ENCODE measurements at places on chromosomes 11 and 22. TPM values are rescaled to one million over a fixed set of nuclear protein-coding genes. Genes with fewer than 3 reads are reported as not detected.

DNA sequence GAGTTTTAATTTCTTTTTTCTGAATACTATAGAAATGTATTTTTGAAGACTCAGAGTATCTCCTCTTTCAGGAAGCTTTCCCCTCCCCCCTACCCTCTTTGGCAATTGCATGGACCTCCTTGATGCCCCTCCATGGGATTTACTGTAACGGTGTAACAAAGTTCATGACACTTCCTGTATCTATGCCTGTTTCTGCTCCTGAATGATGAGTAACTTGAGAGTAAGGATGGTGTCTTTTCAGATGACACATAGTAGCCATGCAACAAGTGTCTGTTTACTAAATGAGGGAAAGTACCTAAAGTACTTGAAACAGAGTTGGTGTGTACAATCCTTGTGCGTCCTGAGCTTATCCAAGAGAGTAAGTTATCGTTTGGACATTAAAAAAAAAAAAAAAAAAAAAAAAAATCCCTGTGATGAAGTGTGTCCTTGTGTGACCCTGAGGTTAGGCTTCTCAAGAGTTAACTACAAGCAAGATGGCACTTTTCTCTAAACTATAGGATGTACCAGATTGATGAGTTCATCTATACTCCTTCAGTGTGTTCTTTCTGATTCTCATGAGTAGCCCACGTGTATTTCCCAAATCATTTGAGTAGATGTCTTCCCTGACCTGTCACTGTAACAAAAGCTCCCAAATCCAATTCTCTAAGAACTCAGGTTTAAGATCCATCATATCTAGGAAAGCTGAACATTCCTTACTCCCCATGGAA lies 7.4 kb downstream of the ETS1 start:
- peaks cover 18% of the 10 kb centered on the region for H3K4me1 ChIP-seq
- H3K27me3 ChIP-seq: peaks cover 18% of the 10 kb centered on the region
- no peak overlapping the region for H3K27ac ChIP-seq
- DNase-seq: no peak
- H3K36me3 ChIP-seq: no peaks in the 10 kb centered on the region

Gene KDELR3
- total RNA-seq: 4.6 TPM

Gene SLC37A2
- 3.3 TPM for total RNA-seq

DNA sequence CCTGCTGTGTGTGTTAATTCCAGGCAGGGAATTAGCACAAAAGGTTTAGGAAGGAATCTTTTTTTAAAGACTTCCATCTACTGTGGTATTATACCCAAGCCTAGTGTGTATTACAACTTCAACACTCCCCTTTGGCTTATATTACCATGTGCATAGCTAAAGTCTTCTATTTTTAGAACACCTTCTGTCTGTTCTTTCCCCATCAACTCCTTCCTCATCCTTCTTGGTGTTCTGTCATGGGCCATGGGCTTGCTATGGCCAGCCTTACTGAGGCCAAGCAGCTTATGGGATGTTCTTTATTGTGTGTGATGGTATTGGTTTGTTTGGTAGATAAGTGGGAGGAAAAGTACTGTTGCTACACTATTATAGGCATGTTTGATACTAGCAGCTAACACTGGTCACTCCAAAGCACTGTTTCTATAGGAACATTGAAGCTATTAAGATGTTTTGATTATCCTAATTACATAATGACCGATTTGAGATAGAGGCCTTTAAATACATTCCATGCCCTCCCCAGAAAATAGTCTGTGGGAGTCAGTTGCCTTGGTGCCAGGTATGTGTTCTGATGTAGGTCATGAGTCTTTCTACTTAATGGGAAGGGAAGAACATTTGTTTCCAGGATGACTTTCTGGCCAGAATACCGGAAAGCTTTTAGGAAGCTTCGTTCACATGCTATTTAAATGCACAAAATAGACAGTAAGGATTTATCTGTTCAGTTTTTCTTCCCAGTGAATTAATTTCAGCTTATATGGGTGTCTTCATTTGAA lies 16.5 kb downstream of the MCAM start:
- DNase-seq: no peak
- H3K27me3 ChIP-seq: no peaks in the 10 kb centered on the region
- no peak overlapping the region for H3K27ac ChIP-seq
- no peak overlapping the region for H3K4me3 ChIP-seq
- no peaks in the 10 kb centered on the region for H3K4me1 ChIP-seq
- H3K36me3 ChIP-seq: no peaks in the 10 kb centered on the region

GRCh38 chr22:31040542-31041398 lies 40.3 kb upstream of the SMTN start:
- H3K36me3 ChIP-seq: no peaks in the 10 kb centered on the region
- no peak for DNase-seq
- H3K4me3 ChIP-seq: no peak overlapping the region
- no peaks in the 10 kb centered on the region for H3K27me3 ChIP-seq

- no peaks in the 10 kb centered on the region for H3K27me3 ChIP-seq
- H3K27ac ChIP-seq: no peak overlapping the region
- no peak for DNase-seq
- no peaks in the 10 kb centered on the region for H3K4me1 ChIP-seq
- H3K36me3 ChIP-seq: no peaks in the 10 kb centered on the region
These were observed 1488.4 kb upstream of the TENM4 start for GRCh38 chr11:80929031-80929805.

- DNase-seq: no peak
- H3K4me1 ChIP-seq: peaks cover 10% of the 10 kb centered on the region
- no peak overlapping the region for H3K27ac ChIP-seq
- no peak overlapping the region for H3K4me3 ChIP-seq
These were observed 104.9 kb downstream of the VPREB1 start for GRCh38 chr22:22349455-22349836.

DNA sequence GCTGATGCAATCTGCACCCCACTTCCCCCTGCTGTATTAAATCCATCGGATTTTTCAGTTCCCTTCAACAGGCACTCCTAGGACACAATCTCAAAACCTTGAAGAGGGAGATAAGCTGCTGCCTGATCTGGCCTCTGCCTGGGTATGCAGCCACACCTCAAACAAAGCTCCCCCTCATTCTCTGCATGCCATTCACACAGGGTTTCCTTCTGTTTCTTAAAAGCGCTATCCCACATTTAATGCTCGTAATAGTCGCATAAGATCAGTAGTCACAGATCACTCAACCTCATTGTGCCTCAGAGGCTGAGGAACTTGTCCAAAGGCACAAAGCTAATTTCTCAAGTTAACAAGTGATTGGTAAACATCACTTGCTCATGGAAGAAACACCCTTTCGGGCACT lies 34.0 kb downstream of the UQCR10 start:
- peak overlapping the region; percentile 66 for H3K27ac ChIP-seq
- no peak overlapping the region for H3K4me3 ChIP-seq
- no peaks in the 10 kb centered on the region for H3K36me3 ChIP-seq
- H3K4me1 ChIP-seq: peaks cover 6% of the 10 kb centered on the region
- H3K27me3 ChIP-seq: no peaks in the 10 kb centered on the region
- peak; percentile 38 for DNase-seq

Gene APOC3
- total RNA-seq: not detected

Gene PRAME
- not detected for total RNA-seq

Gene TAGLN
- total RNA-seq: 24.5 TPM

GRCh38 chr11:115017529-115017928 lies 339.2 kb downstream of the NXPE2 start:
- H3K4me1 ChIP-seq: no peaks in the 10 kb centered on the region
- H3K27me3 ChIP-seq: no peaks in the 10 kb centered on the region
- no peak overlapping the region for H3K4me3 ChIP-seq
- H3K36me3 ChIP-seq: peaks cover 4% of the 10 kb centered on the region

Gene VWA5A
- total RNA-seq: 27.3 TPM

DNA sequence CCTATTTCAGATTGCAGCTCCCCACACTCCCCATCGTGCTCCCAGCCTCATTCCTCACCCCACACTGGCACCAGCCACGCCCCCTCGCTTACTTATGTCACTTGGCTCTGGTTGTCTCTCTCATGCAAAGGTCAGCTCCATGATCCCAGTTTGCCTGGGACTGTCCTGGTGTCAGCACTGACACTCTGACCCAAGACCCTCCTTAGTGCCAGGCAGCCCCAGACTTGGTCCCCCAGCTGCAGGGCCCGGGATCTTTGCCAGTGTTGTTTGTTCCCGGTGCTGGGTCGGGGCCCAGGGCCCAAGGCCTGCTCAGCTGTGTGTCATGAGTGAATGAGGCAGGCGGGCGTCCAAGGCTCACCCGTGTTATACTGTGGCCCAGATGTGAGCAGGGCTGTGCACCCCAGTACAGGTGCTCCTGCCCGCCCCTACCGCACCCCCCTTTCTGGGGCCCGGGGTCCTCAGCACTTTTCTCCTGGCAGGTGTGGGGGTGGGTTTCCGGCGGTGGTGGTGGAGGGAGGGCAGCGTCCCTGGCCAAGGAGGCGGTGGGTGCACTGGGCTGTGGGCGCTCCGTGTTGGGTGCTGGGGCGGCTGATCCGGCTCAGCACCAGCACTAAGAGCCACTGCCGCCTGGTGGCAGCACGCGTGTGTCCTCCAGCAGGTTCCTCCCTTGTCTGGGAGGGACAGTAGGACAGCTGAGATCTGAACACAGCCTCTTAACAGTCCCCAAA lies 19.5 kb downstream of the IL17REL start:
- peaks cover 13% of the 10 kb centered on the region for H3K27me3 ChIP-seq
- no peaks in the 10 kb centered on the region for H3K4me1 ChIP-seq
- DNase-seq: peak; percentile 77
- no peaks in the 10 kb centered on the region for H3K36me3 ChIP-seq

Gene NXPE4
- total RNA-seq: not detected

GRCh38 chr11:18791969-18792628 lies 501 bp upstream of the PTPN5 start:
- no peak for DNase-seq
- H3K27me3 ChIP-seq: peaks cover 91% of the 10 kb centered on the region
- H3K4me3 ChIP-seq: peak overlapping the region; percentile 69
- H3K27ac ChIP-seq: no peak overlapping the region
- peaks cover 12% of the 10 kb centered on the region for H3K4me1 ChIP-seq

Gene DLG2
- 7.5 TPM for total RNA-seq

GRCh38 chr11:121714351-121714750 lies 261.6 kb upstream of the SORL1-AS1 start:
- no peak overlapping the region for H3K27ac ChIP-seq
- no peaks in the 10 kb centered on the region for H3K36me3 ChIP-seq
- DNase-seq: no peak
- H3K4me1 ChIP-seq: peaks cover 2% of the 10 kb centered on the region

- H3K4me3 ChIP-seq: peak overlapping the region; percentile 82
- no peaks in the 10 kb centered on the region for H3K27me3 ChIP-seq
- peaks cover 9% of the 10 kb centered on the region for H3K4me1 ChIP-seq
- DNase-seq: no peak
- H3K36me3 ChIP-seq: no peaks in the 10 kb centered on the region
These were observed 824 bp downstream of the THAP7 start for GRCh38 chr22:21000987-21001600.

Gene FGF19
- 0.09 TPM for total RNA-seq

DNA sequence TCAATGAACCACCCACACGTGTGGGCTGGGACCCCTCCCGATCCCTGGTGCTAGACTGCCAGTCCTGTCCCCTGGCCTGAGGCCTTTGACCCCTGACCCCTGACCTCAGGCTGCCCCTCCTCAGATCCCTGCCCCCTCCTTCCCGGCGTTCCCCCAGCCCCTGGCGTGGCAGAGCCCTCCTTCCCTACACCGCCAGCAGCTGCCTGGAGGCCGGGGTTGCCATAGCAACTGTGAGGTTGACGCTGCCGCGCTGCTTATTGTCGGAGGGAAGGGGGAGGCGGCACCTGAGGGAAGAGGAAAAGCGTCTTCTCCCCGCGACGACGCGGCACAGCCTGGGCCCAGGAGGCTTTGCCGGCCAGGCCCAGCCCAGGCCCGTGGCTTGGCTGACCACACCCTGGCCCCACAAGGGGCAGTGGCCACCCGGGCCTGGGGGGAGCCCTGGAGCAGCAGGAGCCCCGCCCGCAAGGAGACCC lies 32.6 kb downstream of the SHANK3 start:
- H3K36me3 ChIP-seq: no peaks in the 10 kb centered on the region
- peak; percentile 98 for DNase-seq
- peaks cover 16% of the 10 kb centered on the region for H3K4me1 ChIP-seq
- H3K27ac ChIP-seq: no peak overlapping the region
- peak overlapping the region; percentile 41 for H3K4me3 ChIP-seq

DNA sequence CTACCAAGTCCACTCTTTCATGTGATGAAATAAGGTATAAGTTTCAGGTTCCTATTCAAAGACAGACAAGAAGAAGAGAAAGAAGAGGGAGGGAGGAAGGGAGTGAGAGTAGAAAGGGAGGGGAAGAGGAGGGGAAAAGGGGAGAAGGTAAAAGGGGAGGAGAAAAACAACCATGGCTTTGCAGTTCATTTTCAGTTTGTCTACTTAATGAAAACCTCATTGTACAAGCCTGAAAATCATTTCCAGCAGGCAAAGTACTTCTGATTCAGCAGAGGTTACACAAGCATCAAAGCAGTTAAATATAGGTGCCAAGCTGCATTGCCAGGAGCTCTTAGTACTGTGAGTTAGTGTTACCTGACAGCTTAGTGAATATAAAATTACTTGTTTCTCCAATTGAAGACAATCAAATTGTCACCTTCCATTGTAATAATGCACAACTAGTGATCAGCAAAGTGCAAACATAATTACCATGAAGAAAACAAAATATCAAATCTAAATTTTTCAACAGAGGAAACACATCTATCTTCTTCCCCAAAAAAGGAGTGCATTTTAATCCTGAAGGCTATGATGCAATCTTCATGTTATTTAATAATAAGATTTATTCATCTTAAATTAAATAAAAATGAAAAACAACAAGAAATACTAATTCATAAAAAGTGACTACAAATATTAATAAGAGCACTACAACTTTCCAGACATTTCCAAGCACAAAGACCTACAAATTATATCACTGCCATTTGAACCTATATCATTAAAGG lies 8.2 kb downstream of the SOX6 start:
- H3K4me3 ChIP-seq: no peak overlapping the region
- no peak for DNase-seq
- H3K27me3 ChIP-seq: peaks cover 36% of the 10 kb centered on the region

DNA sequence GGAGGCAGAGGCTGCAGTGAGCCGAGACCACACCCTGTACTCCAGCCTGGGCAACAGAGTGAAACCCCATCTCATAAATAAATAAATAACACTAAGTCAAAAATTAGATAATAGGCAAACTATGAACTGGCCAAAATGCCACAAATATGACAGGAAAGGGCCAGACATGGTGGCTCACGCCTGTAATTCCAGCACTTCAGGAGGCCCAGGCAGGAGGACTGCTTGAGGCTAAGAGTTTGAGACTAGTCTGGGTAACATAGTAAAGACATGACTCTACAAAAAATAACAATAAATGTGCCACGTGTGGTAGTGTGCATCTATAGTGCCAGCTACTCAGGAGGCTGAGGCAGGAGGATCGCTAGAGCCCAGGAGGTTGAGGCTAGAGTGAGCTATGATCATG lies 19.9 kb downstream of the SEC14L6 start:
- no peak overlapping the region for H3K4me3 ChIP-seq
- H3K4me1 ChIP-seq: no peaks in the 10 kb centered on the region
- H3K27me3 ChIP-seq: no peaks in the 10 kb centered on the region
- H3K36me3 ChIP-seq: no peaks in the 10 kb centered on the region
